ENCODE measurements at places on chromosomes 6 and 20.
A peak's percentile ranks its signal among the peaks of the same experiment; 100 is the strongest.

- DNase-seq = peak; percentile 8
Observed at GRCh38 chr6:143279385-143279784, 171.1 kb downstream of the ADAT2 start.

DNA sequence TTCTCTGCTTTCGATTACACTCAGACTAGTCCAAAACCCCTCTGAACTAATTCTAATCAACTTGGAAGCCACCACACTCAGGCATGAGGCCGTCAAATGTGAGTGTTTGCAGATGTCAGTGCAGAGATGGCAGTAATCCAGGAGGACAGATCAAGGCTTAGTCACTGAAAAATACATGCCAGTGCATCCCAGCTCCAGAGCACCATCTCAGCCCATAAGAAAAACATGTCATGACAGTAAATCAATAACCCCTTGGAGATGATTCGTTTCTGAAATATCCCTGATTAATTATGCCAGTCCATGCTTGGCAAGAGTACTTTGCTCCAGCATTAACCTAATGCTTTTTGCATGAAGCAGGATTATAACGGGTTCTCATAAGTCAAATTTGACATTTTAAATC is 179.5 kb downstream of the ADAT2 start:
- DNase-seq = peak; percentile 3

GRCh38 chr6:126618639-126619343 is 278.9 kb downstream of the CENPW start:
- DNase-seq = no peak

- DNase-seq = no peak
Observed at GRCh38 chr6:140285998-140286690, 911.7 kb upstream of the CITED2 start.

GRCh38 chr6:157246048-157246630 is 77.2 kb downstream of the TMEM242 start:
- DNase-seq = no peak

DNA sequence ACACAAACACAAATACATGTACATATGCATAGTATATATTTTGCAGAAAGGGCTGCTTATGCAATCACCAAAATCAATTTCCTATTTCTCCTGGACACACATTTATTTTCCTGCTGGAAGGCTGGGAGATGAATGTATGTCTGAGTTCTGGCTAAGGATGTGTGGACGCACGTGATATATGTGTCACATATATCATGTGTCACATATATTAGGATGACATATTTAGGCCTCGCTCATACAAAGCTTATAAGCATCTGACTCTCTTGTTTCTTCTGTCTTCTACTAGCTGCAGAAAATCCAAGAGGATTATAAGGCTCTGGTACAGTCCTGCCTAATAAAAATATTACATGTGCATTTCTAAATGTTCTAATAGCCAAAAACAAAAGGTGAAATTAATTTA is 47.2 kb upstream of the TFAP2D start:
- no peak for DNase-seq

GRCh38 chr6:75842732-75843131 is 93.7 kb downstream of the MYO6 start:
- no peak for DNase-seq

GRCh38 chr6:12359036-12359435 is 68.9 kb downstream of the EDN1 start:
- no peak for DNase-seq

DNA sequence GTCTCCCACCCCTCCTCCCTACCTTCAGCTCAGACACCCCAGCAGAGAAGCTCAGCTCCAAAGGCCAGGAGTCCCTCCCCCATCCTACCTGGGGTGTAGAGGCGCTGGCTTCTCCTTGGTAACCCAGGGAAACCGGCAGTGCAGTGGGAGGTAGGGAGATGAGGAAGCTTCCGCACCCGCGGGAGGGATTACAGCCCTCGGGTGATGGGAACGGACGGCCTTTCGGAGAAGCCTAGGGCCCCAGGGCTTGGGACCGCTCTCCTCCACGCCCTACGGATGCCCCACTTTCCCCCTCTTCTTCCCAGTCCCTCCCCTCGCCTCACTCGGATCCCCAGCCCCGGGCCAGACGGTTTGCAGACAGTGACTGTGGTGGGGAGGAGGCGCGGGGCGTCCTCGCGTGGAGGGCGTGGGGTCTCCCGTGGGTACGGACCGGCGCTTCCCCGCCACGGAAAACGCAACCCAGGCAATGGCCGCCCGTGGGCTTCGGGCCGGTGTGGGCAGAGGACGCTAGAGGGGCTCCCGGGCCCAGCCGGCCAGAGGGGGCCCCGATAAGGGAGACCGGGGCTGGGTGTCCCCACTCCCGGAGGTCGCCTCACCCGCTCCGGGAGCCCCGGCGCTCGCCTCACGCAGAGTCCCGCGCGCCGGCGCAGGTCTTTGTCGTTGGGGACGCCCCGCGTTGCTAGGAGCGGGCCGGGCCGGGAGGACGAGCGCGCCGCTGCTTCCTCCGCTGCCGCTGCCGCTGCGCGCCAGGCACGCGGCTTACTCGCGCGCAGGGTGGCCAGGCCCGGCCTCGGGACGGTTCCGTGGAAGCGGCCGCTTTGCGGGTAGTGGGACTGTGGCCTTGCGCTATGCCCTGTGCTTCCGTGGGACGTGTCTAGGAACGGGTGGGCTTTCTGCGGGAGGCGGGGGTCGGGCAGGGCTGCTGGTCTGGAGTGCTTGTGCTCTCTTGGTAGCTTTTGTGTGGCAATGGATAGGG is 15.8 kb downstream of the AARS2 start:
- peak; percentile 5 for DNase-seq

DNA sequence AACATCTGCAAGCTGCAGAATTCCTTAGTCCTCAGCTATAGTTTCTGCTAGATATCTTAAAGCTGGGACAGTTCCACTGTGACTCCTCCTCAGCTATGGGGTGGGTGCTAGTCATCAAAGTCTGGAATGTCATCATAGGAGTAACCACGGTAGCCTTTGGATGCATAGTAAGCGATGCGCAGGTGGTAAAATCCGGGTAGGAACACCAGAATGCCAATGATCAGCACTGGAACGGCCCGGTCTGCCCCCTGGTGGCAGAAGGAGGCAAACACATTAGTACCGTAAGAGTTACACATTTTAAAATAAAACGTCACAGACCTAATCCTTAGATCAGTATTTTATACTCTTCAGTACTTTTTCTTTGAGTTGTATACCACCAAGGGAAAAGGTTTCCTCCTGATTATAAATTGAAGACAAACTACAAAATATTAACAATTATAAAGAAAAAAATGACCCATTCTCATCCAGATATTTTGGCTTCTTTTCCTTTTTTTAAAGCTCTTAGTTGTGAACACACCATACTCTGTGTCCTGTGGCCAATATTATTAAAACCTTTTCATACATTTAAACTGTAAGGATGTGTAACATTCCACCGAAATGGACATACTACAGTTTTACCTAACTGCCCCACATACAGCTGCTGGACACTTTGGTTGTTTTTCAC is 18.9 kb downstream of the PCNA start:
- DNase-seq = peak; percentile 54

GRCh38 chr6:5158180-5158579 is 73.0 kb downstream of the PPP1R3G start:
- DNase-seq = no peak

GRCh38 chr6:87436435-87436834 is 28.7 kb downstream of the CFAP206 start:
- no peak for DNase-seq

GRCh38 chr6:50145125-50145524 is 95.4 kb upstream of the DEFB112 start:
- no peak for DNase-seq

DNA sequence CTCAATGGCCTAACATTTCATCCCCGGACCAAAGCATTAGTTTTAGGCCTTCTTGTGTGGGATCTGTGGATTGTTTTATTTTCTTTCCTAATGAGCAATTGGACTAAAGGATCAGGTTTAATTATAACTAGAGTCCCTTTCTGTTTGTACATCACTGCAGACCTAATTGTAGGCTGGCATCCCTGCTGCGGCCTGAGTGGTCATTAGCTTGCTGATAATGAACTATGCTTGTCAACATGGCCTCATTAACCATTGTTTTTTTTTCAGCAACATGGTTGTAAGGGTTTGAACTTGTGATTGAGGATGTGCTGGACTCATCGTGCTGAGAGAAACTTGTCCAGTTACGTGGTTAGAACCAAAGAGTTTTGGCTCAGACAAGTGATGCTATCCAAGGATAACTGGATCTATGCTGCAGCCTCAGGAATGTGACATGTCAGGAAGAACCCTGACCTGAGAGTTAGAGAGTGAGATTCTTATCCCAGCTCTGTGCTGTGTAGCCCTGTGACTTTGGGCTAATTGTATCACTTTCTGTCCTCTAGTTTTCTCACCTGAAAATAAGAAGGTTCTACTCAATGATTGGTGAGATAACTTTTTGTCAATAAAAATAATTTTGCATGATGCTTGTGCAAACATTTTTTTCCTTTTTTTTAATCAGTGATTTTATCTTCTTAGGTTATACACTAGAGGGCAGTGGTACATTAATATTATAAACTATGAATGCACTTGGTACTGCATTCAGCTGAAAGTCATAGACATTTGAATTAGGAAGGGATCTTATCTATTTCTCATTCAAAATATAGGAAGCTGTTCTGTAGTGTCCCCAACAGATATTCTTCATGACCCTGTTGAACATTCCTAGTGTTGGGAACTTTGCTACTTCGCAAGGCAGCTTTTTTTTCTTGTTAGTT is 140.9 kb downstream of the RNF144B start:
- DNase-seq = no peak

GRCh38 chr20:37741055-37741454 is 47.2 kb downstream of the CTNNBL1 start:
- DNase-seq = no peak

GRCh38 chr6:159828074-159828473 is 28.0 kb downstream of the PNLDC1 start:
- DNase-seq = no peak

DNA sequence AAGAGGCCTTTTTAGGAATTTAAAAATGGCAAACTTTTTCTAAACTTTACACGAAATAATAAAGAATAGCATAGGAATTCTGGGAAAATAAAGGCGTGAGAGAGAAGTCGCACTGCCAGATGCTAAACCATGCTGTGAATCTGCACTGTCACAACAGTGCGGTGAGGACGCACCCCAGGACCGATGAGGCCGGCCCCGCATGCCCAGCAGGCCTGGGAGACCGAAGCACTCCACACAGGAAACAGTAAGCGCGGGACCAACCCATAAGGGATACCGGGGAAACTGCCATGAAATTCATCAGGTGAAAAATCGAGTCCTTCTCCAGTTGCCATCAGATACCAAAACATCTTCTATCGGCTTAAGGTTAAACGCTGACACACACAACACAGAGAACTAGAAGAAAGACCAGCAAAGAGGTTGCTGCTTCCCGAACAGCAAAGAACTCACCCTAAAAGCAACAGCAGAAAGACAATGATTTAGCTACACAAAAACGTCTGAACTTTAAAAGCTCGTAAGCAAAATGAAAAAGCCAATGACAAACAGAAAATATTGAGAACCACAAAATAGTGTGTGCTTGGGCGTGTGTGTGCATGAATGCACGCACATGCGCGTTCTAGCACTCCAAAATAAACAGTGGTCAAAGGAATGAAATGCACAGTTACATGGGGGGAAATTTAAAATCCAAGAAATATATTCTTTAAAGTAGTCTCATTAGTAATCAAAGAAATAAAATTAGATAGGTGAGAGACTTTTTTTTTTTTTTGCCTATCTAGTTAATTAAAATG is 15.4 kb downstream of the RAMACL start:
- peak; percentile 10 for DNase-seq

GRCh38 chr20:35979544-35979943 is 11.2 kb downstream of the CNBD2 start:
- no peak for DNase-seq

DNA sequence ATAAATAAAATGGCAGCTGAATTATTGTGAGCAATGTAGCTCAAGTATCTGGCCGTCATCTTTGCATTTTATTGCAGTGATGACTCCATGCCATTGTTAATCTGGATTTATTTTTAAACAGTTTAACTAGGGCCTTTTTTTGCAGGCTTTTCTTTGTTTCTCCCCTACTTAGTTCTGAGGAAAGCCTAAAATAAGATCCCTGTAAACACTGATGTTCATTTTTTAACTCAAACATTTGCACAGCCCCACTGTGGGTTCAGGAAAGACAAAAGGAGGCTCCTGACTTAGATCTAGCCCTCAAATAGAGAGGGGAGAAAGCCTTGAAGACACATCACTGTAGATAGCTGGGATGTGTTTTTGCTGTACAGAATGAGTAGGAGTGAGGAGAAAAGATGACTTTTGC is 69.2 kb downstream of the PLEKHG1 start:
- no peak for DNase-seq

GRCh38 chr6:16660157-16660497 is 101.1 kb downstream of the ATXN1 start:
- DNase-seq = no peak

- no peak for DNase-seq
Observed at GRCh38 chr20:46256293-46256692, 52.0 kb downstream of the CDH22 start.

DNA sequence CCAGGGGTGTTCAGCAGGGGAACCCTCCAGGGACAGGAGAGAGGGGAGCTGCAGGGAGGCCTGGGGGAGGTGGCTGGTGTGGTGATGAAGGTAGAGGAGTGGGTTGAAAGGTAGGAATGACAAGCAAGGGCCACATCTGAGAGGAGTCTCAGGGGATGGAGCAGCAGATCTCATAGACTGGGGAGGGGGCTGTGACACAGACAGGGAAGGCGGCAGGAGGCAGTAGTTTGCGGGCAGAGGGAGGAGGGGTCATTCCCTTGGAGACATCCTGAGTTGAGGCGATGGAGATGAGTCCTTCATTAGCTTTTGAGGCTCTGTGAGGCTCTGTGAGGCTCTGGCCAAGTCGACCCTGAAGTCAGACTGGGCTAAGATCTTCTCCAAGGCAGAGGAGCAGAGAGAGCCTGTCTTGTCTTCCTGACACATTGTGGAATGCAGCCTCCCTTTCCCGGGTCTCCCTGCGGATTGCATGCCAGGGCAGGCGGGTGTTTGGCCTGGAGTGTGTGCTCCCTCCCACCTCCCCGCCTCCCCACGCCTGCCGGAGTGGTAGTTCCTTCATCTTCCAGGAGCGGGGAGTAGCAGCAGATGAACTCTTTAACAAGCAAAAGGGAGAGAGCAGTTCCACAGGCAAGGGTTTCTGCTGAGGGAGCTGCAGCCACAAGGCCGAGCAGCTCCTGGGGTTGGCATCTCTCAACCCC is 34.3 kb upstream of the MLN start:
- DNase-seq = no peak

- no peak for DNase-seq
Observed at GRCh38 chr20:63082308-63082938, 75.7 kb upstream of the BHLHE23 start.

DNA sequence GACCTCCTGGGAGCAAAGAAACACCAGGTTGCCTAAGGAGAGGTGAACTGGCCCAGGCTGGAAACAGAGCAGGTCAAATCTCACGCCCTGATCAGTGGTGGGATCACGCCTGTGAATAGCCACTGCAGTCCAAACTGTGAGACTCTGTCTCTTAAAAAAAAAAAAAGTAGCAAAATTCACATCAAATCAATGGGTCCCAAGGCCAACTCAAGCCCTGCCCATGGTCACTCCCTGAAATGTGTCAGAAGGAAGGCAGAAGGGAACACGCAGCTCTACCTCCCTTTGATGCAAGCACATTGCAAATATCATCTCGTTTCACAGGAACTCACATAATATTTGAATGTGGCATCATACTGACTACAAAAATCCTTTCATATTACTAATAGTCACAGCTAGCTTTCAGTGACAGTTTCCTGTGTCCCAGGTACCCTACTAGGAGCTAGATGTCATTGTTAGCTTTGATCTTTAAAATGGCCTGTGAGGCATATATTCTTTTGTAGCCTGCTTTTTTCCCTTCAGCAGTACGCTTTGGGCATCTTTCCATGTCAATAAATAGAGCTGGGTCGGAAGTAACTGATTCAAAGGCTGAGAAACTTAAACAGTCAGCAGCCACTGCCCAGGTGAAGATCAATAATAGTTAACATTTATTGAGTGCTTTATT is 14.4 kb upstream of the TTPAL start:
- no peak for DNase-seq

- no peak for DNase-seq
Observed at GRCh38 chr20:57977141-57977540, 251.3 kb downstream of the ANKRD60 start.

All from SHP77 (cell line).